ENCODE measurements at places on chromosomes 11 and 22.

DNA sequence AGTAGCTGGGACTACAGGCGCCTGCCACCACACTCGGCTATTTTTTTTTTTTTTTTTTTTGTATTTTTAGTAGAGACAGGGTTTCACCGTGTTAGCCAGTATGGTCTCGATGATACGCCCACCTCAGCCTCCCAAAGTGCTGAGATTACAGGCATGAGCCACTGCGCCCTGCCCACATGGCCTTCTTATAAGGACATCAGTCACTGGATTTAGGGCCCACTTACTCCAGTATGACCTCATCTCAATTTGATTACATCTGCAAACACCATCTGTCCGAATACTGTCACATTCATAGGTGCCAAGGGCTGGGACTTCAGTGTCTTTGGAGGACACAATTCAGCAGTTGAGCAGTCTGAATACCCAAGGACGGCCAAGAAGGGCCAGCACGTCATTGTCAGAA, 8.2 kb upstream of the PRR5 start:
- no peak for DNase-seq

GRCh38 chr11:124638500-124638899, 15.8 kb downstream of the TBRG1 start:
- DNase-seq = no peak

GRCh38 chr11:45187375-45187774, 40.9 kb downstream of the PRDM11 start:
- no peak for DNase-seq

GRCh38 chr22:45317551-45318167, 7.9 kb downstream of the FAM118A start:
- DNase-seq = no peak

DNA sequence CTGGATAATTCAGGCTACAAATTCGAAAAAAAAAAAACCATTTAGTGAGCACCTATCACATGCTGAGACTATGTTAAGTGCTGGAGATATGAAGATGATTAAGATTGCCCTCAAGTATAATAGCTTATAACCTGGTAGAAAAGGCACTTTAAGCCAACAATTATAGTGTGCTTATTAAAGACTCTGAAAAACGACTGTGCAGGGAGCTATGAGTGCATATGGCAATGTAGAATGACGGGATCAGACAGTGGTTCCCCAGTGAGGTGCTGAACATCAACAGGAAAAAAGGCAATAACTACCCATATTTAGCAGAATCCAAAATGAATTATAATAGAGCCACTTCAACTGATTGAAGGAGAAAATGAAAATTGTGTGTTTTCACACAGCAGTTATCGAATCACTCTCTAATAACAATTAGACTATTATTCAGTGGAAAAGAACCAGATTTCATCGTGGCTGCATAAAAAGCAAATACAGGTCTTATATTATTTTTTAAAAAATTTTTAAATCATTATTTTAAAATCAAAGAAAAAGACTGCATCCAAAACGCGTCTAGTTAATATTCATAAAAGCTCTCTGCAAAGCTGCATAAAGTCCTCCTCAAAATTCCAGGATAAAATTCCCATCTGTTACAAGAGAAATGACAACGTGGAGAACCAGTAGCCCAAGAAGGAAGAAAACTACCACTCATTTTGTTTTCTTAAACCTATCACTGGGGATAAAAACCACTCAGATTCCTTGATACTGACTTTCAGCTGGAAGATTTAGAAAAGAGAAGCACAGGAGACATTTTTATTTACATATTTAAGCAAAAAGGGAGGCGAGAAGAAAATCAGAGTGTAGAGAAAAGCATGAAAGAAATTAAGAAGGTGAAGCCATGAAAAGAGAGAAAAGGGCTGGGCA, 1.1 kb downstream of the MTMR2 start:
- DNase-seq = no peak

- no peak for DNase-seq
Measured at GRCh38 chr11:19365743-19366410, 125.1 kb upstream of the E2F8 start.

All from activated CD4-positive, alpha-beta T cell treated with anti-CD3 and anti-CD28 coated beads, Interleukin-2, amount 50 U/mL, for 24 hours (primary cell).